Karpas-422 (cell line): ENCODE measurements at places on chromosomes 3 and 15. TPM values are rescaled to one million over a fixed set of nuclear protein-coding genes. Genes with fewer than 3 reads are reported as not detected.

- DNase-seq: no peak
These were observed 188.6 kb upstream of the PDZRN3 start for GRCh38 chr3:73813291-73813690.

The GABRB3 gene
- total RNA-seq: not detected in 2 replicates

- no peak for DNase-seq
These were observed 33.8 kb downstream of the RYR3 start for GRCh38 chr15:33344530-33344929.

DNA sequence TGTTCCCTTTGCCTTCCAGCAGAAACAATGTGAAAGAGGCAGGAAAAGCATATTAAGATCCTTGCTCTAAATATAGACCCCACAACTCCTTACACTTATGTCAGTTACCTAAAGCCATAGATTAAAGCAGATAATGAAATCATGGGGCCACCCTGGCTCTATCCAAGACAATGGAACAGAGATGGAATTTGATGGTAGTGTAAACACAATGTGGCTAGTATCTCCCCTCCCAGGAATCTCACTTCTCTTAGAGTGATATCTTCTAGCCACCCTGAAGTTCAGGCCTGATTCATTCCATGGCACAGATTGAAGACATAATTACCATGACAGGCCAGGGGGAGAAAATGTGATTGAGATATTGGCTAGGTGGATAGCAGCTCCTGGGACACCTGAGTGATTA lies 32.6 kb downstream of the GALNT15 start:
- DNase-seq: no peak

The ZNF280D gene
- 12.0 and 48.0 TPM in 2 replicates for total RNA-seq

The TGM5 gene
- not detected in 2 replicates for total RNA-seq

GRCh38 chr3:130950641-130951040 lies 56.8 kb downstream of the ATP2C1 start:
- DNase-seq: no peak

GRCh38 chr15:31887246-31887645 lies 143.1 kb upstream of the CHRNA7 start:
- DNase-seq: no peak

- no peak for DNase-seq
These were observed 8.3 kb downstream of the TNIK start for GRCh38 chr3:171451915-171452314.

The RPL14 gene
- 726 and 1,593 TPM in 2 replicates for total RNA-seq

DNA sequence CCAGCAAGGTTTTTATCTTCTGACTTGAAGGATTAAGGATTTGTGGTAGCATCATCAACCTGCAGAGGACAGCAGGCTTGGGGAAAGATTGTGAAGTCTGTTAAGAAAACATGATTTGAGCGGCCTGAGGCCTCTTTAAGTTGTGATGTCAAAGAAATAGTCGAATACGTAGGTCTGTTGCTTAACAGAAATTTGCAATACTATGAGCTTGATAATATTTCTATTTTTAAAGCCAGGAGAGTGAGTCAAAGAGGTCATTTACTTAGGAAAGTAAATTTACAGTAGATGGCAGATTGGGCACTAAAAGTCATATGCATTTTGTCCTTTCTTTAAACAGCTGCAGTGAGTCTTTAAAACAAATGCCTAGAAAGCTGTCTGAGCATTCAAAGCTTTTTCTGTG lies 336.3 kb downstream of the DIPK2A start:
- no peak for DNase-seq

The OIP5 gene
- total RNA-seq: 7.7 and 13.1 TPM in 2 replicates

GRCh38 chr3:170012683-170013400 lies 25.0 kb upstream of the GPR160 start:
- DNase-seq: no peak

The LRRN1 gene
- total RNA-seq: not detected in 2 replicates

The SLC28A1 gene
- not detected in 2 replicates for total RNA-seq

- no peak for DNase-seq
These were observed 916 bp downstream of the IL17RD start for GRCh38 chr3:57164217-57164656.

DNA sequence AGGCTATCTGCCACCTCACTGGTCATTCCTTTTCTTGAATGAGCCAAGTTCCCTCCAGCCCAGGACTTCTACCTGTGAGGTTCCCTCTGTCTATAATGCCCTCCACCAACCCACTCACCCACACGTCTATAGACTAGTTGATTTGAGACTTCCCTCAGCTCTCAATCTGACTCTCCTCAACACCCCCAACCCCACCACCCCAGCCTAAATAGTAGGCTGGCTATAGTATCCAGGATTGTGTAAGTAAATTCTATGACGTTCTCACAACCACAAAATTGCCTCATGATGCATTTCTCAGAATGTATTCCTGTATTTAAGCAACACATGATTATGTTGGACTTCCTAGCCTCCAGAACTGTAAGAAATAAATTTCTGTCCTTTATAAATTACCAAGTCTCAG lies 2.2 kb downstream of the PLSCR1 start:
- no peak for DNase-seq

DNA sequence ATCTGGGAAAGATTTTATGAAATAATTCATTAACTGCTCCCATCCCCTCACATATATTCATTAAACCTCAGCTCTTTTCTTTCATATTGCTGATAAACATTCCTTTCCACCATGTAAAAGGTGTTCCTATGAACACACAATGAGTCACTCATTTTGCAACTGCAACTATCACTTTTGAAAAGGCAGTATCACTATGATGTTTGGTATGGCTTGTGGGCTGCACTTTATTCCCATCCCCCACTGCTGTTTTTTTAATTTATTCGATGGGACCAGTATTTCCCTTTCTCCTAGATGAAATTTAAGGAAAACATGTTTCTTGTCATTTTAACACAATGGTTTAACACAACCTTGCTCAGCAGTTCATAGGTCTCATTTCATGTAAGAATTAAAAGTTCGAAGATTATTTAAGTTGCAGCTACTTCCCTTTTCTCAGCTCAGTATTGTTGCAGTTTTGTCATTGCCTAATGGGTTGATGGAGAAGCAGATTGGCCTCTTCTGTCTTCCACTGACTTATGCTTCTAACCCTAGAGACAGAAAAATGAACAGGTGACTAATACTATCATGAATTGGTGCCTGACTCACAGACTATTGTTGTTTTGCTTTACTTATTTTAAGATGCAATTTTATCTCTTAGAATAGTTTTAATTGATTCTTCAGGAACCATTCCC lies 280.3 kb downstream of the ZPLD1 start:
- peak; percentile 51 for DNase-seq

The CNTN4 gene
- 0.18 and 0.19 TPM in 2 replicates for total RNA-seq

GRCh38 chr15:71691458-71692417 lies 118.6 kb upstream of the NR2E3 start:
- DNase-seq: no peak

The MUC4 gene
- total RNA-seq: not detected in 2 replicates

The SLC12A1 gene
- not detected in 2 replicates for total RNA-seq

DNA sequence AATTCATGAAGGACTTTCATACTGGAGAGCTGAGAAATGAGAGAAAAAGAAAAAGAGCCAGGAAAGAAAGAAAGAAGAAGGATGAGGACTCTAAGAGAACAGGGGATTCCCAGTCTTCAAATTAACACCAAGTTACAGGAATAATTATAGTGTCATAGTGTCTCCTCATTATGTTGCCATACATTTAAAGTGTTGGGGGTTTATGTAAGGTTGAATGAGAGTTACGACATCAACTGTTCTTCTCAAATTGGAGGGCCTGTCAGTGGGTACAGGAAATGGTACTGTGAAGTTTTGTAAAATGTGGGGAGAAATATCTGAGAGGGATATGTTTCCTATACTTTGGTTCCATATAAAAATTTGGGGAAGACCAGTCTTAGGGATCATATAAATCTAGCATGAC lies 12.3 kb upstream of the CD200 start:
- no peak for DNase-seq
